ENCODE measurements at places on chromosomes 13 and 19.

DNA sequence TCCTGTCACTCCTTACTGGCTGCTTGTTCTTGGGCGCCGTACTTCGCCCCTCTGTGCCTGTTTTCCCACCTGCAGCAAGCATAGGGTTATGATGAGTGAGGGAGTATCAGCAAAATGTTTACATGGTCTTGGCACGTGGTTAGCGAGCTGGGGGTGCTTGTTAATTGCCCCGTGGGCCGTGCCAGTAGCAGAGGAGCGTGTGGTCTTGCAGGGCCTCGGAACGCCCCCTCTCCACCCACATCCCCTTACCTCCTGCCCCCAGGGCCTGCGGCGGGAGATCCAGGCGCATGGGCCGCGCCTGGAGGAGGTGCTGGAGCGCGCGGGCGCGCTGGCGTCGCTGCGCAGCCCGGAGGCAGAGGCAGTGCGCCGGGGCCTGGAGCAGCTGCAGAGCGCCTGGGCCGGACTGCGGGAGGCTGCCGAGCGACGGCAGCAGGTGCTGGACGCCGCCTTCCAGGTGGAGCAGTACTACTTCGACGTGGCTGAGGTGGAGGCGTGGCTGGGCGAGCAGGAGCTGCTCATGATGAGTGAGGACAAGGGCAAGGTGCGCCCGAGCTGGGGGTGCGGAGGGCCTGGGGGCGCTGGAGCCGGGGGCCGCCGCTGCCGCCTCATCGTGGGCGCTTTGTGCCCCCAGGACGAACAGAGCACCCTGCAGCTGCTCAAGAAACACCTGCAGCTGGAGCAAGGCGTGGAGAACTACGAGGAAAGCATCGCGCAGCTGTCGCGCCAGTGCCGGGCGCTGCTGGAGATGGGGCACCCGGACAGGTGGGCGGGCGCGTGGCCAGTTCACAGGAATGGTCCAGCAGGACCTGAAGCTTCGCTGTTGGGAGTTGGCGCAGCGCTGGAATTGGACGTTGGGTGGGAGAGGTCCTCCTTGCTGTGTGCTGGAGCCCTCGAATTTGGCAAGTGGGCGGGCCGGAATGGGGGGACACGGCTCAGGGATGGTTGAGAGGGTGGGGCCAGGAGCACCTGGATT is 22.5 kb upstream of the SHKBP1 start:
- DNase-seq = no peak

DNA sequence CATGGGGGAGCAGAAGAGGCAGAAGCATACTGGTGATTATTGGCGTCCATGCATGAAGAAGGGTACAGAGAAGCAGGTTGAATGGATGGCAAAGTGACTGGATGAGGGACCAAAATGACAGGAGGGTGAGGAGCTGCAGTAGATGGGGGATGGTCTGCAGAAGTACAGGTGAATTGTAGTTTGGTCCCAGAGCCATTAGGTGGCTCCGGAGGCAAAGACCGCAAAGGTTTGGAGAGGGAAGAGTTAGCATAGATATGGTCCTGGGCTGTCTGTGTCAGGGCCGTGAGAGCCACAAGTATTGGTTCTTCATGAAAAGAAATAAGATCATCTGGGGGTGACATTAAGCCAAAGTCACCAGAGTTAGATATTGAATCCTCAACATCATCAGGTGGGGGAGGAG is 59.0 kb upstream of the ZNF726 start:
- DNase-seq = no peak

- no peak for DNase-seq
Observed at GRCh38 chr13:113860051-113860664, 3.7 kb downstream of the GAS6 start.

DNA sequence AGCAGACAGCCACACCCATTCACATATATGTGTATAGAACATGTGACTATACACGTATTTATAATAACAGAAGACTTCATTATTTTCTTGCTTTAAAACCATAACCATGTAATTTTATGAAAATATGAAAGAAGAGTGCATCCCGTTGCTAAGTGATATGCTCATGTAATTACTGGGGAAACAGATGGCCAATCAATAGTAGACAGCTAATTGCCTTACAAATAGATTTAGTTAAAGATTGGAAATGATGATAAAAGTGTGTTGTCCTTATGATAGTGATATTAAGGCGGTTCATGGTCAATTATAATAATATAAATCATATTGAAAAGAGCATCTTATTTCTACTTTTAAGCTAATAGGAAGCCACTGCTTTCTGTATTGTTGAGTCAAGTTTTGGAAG is 95.9 kb downstream of the RFC3 start:
- DNase-seq = no peak

- DNase-seq = no peak
Observed at GRCh38 chr19:33239223-33239975, 13.7 kb upstream of the SLC7A10 start.

DNA sequence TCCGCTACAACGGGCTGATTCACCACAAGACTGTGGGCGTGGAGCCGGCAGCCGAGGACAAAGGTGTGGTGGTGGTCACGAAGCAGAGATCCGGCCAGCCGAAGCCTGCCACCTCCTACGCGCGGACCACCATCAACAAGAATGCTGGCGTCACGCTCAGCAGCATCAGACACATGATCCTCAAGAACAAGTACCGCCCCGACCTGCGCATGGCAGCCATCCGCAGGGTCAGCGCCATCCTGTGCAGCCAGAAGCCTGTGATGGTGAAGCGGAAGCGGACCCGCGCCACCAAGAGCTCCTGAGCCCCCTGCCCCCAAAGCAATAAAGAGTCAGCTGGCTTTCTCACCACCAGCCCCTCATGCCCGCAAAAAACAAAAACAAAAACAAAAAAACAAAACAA is 34.4 kb downstream of the ZNF44 start:
- no peak for DNase-seq

GRCh38 chr19:29188289-29189032 is 24.5 kb downstream of the UQCRFS1 start:
- DNase-seq = no peak

GRCh38 chr13:73837147-73837546 is 297.1 kb downstream of the KLF12 start:
- no peak for DNase-seq

- DNase-seq = no peak
Observed at GRCh38 chr13:41520016-41520659, 62.8 kb downstream of the RGCC start.

GRCh38 chr19:54667217-54667616 is 4.4 kb downstream of the LILRB4 start:
- DNase-seq = no peak

DNA sequence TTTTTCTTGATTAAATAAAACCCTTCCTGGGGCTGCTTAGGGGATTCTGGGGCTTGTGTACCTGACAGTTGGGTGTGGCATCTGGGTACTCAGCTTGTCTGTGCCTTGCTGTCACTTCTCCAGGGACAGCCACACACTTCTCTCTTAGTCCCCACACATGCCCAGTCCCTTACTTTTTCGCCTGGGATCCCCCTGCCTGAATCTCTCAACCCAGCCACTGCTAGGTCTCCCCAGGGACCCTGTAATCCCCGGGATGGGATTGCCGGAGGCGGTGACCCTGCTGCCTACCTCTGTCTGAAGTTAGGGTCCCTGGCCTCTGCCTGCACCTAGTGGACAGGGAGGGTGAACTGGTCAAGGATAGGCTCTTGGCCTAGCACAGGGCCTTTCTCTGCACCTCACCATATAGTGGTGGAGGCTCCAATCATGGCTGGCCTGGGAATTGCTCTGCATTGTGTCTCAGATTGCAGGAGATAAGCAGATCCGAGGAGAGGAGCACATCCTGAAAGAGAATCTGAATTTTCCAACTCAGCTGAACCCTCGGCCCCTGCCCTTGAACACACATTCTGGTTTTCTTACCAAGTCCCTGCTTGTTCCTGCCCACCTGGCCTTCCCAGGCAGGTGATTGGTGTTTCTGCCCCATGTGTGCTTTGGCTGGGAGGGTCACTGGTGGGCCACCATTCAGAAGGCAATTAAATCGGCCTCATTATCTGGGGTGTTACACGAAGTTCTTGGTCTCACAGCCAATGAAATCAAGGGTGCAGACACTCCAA is 8.7 kb upstream of the ZNF492 start:
- no peak for DNase-seq

Data from occipital lobe (tissue), 3 donors.